Cortex of kidney (tissue), 1 donor: ENCODE measurements at places on chromosomes 7 and 10.
A peak's percentile ranks its signal among the peaks of the same experiment; 100 is the strongest.

- DNase-seq = no peak
Measured at GRCh38 chr10:32199714-32200394, 143.6 kb upstream of the KIF5B start.

DNA sequence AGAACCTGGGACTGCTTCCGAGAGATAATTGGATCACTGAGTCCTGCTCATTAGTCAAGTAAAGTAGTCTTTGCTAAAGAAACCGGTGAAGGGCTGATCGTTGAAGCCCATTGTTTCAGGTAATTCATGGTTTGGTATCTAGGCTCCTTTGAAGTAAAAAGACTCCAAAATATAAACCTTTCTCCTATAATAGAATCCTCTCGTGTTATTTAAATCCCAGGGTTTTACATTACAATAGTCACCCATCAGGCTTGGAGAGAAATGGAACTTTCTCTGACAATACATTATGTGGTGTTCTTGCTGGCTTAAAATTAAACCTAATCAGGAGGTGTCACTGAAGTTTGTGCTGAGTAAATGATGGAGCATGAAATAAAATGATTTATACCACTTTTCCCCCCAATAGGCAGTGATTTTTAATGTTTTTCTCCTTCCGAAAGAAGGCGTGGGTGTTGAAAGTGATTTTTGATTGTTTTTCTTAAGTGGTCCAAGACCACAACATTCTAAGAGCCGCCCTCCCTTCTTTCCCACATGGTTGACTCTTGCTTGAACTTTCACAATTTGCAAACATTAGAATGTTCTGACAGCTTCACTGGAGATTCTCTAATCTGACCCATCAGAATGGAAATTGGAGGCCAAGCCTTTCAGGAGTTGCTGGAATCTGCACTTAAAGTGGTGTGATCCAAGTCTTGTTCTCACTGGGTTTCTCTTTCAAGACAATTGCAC lies 44.2 kb downstream of the LRMDA start:
- DNase-seq = no peak

DNA sequence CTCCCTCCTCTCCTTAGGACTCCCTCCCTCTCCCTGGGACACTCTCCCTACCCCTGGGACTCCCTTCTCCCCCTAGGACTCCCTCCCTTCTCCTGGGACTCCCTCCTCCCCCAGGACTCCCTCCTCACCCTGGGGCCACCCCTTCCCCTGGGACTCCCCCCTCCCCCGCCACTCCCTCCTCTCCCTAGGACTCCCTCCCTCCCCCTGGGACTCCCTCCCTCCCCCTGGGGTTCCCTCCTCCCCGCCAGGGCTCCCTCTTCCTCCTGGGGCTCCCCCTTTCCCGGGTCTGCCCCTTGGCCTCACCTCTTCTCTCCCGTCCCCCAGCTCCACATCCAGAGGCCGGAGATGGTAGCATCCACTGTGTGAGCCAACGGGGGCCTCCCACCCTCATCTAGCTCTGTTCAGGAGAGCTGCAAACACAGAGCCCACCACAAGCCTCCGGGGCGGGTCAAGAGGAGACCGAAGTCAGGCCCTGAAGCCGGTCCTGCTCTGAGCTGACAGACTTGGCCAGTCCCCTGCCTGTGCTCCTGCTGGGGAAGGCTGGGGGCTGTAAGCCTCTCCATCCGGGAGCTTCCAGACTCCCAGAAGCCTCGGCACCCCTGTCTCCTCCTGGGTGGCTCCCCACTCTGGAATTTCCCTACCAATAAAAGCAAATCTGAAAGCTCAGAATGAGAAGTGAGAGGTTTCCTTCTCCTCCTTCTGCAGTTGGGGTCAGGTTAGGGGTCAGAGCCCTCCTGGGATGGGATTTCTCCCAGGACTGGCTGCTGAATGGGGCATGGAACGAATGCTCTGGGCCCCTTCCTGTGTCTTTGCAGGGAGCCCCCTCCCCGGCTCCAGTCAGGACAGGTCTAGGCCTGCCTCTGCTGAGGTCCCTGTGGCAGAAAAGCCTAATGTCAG lies 1.4 kb upstream of the MUC17 start:
- DNase-seq = no peak

DNA sequence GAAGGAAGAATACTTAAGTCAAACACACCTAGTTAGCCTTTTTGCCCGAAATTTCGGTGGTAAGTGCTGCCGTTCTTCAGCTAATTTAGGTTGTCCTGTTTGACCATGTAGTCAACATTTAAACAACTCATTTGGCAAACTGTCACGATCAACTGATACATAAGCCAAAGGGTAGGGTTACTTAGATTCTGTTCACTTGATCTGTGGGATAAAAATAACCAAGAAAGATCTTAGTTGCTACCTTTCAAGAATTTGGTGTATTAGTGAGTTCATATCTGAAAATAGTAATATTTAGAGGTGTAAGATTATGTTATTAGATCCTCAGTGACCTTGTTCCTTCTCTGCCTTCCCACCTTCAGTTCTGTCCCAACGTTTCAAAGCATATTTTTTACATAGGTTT lies 2.0 kb downstream of the TNKS2 start:
- DNase-seq = no peak

- DNase-seq = no peak
Measured at GRCh38 chr10:11234857-11235531, 217.3 kb downstream of the CELF2 start.

DNA sequence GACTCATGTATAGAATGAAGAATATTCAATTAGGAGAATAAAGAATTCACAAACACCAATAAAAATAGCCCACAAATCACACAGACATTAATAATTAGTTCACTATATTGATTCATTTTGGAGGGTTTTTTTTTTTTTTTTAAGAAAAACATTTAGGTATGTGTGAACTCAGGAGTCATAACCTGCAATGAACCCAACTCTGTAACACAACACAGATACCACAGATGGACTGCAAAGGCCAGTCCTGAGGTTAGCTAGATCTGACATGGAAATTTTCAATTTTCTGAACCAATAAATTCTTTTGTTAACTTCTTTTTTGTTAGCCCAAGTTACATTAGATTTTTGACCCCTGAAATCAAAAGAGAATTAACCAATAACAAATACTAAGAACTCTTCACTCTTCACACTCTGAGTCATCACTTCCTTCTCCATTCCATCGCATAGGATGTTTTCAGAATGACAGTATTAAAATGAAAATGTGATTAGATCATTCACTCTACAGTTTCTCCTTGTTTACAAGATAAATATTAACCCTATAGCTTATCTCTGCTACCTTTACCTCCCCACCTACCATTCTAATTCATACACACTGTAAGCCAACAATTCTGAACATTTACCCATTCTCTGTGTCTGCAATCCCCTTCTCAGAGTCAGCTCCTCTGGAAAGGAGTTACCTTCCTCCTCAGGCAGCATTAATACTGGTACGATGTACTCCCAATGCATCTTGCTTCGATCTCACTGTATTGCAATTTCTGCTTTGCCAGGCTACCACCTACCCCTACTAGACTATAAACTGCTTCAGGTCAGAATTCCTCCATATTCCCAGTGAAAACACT lies 141.5 kb downstream of the LRRN3 start:
- DNase-seq = no peak

DNA sequence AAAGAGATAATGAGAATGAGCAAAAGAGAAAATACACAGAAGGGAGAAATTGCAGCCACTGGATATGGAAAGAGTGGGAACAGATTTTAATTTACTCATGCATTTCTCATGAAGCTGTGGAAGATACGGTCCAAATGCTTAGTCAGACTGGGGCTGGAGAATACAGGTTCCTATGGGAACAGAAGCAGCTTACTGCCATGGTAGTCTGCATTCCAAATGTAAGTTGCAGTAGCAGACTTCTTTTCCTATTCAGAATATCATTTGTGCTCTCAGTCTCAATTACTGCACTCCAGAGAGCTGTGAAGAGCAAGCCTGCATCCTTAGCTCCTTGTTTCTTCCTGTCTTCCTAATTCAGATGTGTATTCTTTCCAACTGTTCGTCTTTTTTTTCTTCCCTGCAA lies 190.8 kb upstream of the TMEM196 start:
- DNase-seq = no peak

- DNase-seq = no peak
Measured at GRCh38 chr10:49187044-49187484, 1.1 kb downstream of the TMEM273 start.

GRCh38 chr7:118757066-118757465 lies 532.6 kb downstream of the ANKRD7 start:
- DNase-seq = no peak

DNA sequence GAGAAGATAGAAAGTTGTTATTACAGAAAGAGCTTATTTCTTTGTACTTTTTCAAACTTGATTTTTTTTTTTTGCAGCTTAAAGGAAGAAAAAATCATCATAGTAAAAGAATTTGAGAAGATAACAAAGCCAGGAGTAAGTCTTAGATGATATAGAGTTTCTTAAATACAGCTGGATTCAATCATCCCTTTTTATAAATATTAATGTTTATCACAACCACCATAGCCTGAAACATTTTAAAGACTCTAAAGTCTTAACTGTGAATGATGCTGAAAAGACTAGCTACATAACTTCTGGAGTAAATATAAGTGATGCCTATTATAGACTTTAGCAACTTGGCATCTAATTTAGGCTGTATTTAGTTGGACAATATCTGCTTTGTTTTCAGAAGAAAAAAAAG lies 54.8 kb upstream of the FGL2 start:
- DNase-seq = no peak

GRCh38 chr10:83165265-83165664 lies 974.0 kb upstream of the GHITM start:
- DNase-seq = no peak

- no peak for DNase-seq
Measured at GRCh38 chr7:28792858-28793257, 165.3 kb downstream of the TRIL start.

- DNase-seq = no peak
Measured at GRCh38 chr10:80530816-80531215, 6.9 kb upstream of the SH2D4B start.

GRCh38 chr7:30931161-30931928 lies 19.7 kb downstream of the AQP1 start:
- no peak for DNase-seq

- DNase-seq = no peak
Measured at GRCh38 chr7:28408960-28409715, 3.2 kb upstream of the CREB5 start.

DNA sequence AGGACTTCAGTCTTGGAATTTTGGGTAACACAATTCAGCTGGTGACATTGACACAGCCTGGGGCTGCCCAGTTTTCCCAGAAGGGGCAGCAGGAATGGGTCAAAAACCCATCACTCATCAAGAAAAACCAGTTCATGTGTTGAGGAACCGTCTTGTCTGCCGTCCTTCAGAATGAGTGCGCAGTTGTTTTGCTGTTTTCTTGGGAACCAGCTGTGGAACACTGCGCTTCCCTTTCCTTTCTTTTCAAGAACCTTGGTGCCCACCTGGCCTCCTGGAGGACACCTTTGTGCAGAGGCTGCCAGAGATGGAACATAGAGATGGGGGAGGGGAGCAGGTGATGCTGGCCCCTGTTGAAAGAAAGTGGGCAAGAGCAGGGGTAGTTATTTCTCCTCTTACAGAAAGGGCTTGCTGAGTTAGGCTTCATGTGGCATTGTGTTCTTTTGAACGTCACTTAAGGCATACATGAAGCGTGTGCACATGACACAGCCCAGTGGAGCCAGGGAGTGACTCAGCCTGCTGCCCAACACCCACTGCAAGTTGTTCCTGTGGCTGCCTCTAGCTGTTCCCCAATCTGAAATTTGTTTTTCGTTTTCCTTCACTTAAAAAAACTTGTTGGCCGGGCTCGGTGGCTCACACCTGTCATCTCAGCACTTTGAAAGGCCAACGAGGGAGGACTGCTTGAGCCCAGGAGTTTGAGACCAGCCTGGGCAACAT lies 87.4 kb upstream of the TNS3 start:
- no peak for DNase-seq

DNA sequence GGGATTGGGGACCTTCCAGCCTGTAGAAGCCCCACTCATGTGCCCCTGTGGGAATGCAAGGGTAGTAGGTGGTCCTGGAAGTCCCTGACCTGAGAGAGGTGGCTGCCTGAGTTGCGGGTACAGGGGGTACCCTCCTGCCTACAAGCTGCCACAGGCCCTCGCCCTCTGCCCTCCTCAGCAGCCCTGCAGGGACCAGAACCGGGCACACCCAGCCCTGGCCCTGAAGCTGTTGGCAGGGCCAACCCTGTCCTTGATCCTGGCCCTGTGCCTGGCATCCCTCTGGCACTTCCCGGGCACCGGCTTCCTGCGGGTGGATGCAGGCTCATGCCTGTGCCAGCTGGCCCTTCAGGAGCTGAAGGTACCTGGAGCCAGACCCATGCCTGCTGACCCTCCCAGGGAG lies 54.9 kb upstream of the ELN start:
- no peak for DNase-seq

- DNase-seq = peak; percentile 53
Measured at GRCh38 chr10:73771722-73772280, 10.0 kb upstream of the CHCHD1 start.

GRCh38 chr10:81109200-81109752 lies 571.6 kb downstream of the SH2D4B start:
- DNase-seq = no peak
